ENCODE measurements at places on chromosomes 12 and 14.
A peak's percentile ranks its signal among the peaks of the same experiment; 100 is the strongest.

DNA sequence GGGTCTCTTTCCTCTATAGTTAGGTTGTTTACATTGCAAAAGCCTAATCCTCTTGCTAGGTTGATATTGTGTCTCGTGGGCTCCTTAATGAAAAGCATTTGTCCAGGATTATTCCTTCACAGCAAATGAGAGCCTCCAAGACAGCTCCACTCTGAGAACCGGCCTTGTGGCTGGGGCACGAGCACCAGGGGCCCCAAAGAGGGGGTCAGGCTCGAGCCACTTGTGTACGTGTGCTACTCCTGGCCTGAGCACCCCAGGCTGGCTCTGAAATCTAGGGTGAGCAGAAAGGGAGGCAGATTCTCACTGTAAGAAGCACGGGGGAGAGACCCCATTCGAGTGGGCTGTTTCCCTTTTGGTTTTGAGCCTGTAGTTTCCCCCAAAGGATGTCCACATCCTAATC, 45.0 kb upstream of the FZD10 start:
- no peak for DNase-seq

- no peak for DNase-seq
Observed at GRCh38 chr14:21244544-21244943, 24.7 kb downstream of the HNRNPC start.

DNA sequence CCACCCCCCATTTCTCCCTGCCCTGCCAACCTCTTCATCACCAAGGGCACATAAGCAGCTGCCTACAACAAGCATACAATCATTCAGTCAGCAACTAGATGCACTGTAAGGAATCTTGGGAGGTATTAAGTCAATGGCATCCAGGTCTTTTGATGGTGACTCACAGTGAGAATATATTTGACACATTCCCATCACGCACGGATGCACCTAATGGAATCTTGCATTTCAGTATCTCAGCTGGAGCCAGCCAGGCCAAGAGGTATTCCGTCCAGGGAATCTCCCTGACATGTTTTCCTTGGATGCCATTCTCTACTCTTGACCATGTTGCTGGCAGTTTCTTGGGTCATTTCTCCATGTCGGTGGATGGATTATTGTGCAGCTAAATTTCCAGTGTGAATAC, 73.9 kb upstream of the CAPRIN2 start:
- no peak for DNase-seq

DNA sequence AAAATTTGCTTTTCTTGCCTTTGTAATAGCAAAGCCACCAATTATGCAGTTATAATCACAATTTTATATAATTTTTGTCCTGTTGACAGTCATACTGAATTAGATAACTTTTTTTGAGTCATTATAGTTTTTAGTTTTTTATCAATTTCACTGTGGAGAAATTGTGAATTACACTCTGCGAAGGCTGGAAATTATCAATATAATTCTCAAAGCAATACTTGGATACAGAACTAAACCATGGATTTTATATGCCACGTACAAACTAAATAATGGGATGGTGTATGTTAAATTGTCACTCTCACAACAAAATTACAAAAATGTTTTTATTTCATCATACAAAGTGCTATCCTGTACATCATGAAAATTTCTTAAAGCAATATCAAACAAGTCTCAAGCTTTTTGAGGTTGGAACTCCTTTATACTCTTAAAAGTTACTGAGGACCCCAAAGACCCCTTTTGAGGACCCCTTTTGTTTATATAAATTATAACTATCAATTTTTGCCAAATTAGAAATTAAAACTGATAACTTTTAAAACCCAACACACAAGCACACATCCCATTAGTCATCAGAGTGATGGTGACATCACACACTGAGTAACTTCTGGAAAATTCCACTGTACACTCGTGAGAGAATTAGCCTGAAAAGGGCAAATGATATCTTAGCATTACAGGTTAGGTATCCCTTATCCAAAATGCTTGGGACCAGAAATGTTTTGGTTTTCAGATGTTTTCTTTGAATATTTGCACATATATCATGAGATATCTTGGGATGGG, 19.8 kb upstream of the AQP2 start:
- no peak for DNase-seq

- no peak for DNase-seq
Observed at GRCh38 chr14:51203881-51204280, 36.2 kb upstream of the TMX1 start.

DNA sequence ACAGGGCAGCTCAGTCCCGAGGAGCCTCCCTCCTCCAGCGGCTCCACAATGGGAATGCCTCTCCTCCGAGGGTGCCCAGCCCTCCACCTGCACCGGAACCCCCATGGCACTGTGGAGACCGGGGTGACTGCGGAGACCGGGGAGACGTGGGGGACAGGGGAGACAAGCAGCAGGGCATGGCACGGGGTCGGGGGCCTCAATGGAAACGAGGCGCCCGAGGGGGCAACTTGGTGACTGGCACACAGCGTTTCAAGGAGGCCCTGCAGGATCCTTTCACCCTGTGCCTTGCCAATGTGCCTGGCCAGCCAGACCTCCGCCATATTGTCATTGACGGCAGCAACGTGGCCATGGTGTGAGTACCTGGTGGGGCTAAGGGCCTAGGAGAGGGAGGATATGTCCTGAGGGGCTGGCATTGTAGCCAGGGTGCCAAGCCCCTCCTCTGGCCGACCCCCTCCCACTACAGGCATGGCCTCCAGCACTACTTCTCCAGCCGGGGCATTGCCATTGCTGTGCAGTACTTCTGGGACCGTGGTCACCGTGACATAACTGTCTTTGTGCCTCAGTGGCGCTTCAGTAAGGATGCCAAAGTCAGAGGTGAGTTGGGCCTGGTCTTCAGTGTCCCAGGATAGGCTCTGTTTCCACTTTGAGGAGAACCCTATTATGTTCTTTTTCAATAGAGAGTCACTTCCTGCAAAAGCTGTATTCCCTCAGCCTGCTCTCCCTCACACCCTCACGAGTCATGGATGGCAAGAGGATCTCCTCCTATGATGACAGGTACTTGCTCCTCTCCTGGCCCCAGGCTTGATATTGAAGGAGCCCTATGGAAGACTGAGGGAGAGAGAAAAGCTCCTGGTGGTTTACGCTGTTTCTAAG, 2.7 kb downstream of the KHNYN start:
- no peak for DNase-seq

- no peak for DNase-seq
Observed at GRCh38 chr14:71355324-71356201, 448.3 kb downstream of the PCNX1 start.

DNA sequence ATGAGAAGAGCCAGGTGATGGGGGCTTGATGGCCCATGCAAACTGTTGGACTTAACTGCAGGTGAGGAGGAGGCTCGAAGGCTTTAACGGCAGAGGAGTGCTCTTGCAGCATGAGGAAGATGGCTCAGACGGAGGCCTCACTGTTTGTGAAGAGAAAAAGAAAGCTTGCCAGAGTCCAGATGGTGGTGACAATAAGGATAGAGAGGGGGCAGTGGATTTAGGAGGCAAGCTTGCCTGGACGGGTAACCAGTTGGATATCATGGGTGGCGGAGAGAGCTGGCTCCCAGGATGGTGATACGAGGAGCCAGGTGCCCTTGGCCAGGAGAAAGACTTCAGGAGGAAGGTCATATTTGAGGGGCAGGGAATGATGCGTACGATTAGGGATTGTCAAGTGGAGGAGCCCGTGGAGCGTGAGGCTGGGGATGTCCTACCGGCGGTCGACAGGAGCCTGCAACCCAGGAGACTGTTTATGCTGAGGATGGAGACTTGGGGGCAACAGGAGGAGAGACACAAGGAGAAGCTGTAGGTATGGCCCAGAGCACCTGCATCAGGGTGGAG, 71.8 kb downstream of the CACNA1C start:
- DNase-seq: no peak

GRCh38 chr12:110965574-110965973, 45.2 kb upstream of the MYL2 start:
- no peak for DNase-seq

- no peak for DNase-seq
Observed at GRCh38 chr14:77714926-77715325, 7.0 kb downstream of the SLIRP start.

- no peak for DNase-seq
Observed at GRCh38 chr14:23171222-23171975, 12.1 kb downstream of the SLC7A8 start.

DNA sequence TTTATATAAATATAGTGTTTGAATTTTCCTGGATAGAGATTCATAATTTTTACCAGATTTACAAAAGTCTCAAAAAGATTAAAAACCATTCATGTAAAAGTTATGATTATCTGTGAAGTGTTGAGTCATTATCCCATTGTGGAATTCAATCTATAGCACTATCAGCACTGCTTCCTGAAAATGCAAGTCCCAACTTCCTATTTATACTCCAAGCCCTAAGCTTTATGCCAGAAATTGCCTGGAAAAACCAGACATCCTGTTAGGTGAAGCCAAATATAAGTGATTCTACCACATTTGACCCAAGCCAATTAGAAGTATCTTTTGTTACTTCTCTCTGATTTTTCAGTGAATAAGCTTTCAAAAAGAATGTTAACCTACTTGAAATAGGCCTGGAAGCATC, 129.1 kb downstream of the GPR135 start:
- DNase-seq: no peak

DNA sequence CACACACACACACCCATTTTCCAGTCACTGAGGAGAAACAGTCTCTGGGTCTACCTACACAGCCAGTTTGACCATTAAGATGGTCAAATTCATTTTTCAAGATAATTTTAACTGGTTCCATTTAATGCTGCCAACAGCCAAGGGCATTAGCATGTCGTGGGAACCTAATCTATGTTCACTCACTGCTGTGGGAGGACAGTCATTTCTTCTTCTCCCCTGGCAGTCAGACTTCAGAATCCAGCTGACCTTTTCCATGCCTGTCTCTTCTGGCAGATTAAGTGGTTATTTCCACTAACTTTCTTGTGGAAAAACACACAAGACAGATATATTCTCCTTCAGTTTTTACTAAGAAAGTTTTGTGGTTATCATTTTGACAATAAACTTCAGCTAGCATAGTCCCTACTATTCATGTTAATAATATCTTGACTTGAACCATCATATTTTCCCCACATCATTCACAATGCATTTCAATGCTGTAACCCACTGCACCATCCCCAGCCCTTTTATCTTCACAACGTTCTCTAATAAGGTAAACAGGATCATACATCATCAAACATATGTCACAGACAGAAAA, 82.2 kb downstream of the DAD1 start:
- peak; percentile 47 for DNase-seq

GRCh38 chr14:59342516-59343484, 122.4 kb downstream of the GPR135 start:
- DNase-seq: no peak

- DNase-seq: no peak
Observed at GRCh38 chr12:22938323-22938722, 313.4 kb downstream of the ETNK1 start.

- DNase-seq: no peak
Observed at GRCh38 chr12:62211510-62211909, 48.7 kb upstream of the USP15 start.

GRCh38 chr14:70358631-70359030, 852 bp downstream of the COX16 start:
- no peak for DNase-seq

DNA sequence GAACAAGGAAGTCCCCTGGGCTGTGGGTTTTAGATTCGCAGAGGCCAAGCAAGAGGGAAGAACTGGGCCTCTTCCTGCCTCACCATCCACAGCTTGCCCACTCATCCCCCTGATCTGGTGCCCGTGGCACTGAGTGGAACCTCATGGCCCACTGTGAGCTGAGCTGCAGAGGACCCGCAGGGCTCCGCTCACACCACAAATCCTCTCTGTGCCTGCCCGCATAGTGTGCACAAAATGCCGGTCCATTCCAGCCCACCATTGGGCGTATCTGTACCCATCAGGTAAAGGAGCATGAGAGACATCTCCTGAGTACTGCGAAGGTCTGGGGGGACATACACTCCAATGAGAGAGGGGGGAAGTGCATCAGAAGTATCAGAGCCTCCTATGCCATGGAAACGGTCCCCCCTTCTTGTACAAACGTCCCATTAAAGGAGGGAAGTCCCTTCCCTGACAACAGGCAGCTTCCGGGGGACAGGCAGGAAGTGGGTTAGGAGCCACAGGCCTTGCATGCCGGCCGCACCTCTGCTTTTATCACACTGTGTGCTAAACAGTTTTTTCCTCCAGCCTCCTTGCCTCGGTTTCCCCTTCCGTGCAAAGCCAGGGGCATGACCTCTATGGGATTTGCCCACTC, 309.4 kb upstream of the DIO3 start:
- DNase-seq: no peak

- DNase-seq: no peak
Observed at GRCh38 chr14:97380539-97380941, 583.4 kb downstream of the VRK1 start.

DNA sequence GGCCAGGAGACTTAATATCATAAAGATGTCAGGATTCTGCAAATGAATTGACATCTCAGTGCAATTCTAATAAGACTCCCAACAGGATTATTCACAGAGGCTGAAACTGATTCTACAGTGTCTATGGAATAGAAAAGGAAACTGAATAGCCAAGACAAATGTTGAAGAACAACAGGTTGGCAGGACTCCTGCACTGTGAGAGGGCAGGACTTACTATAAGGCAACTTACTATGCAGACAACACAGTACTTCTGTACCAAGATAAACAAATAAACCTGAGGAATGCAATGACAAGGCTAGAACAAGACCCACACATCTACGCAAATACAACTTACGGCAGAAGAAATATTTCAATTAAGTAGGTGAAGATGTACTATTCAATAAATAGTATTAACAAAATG, 132.2 kb upstream of the FKBP4 start:
- no peak for DNase-seq

DNA sequence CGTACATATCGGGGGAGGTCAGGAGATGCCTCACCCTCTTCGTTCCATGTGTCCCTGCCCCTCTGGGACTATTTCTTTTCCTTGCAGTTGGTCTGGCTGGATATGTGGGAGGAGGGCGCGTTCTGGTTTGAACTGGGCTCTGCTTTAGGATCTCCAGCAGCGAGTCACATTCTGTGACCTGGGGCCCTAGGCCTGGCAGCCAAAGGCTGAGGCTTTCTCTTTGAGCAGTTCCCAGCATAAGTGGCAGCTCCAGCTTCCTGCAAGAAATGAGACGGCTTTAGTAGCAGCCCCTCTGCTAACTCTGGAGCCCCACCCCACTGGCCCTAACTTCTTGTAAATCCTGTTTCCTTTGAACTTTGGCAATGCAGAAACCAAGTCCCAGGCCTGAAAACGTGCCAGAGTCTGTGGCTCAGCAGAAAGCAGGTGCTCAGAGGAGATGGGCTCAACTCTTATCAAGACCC, 274.8 kb downstream of the DPF3 start:
- DNase-seq: no peak

GRCh38 chr12:102917026-102917787, at the start of gene PAH:
Gene PAH (minus strand): TSS chr12:102917244. CDS start chr12:102917130, 114 bp downstream.
- peak; percentile 7 for DNase-seq

- no peak for DNase-seq
Observed at GRCh38 chr12:108099073-108099472, 30.0 kb upstream of the WSCD2 start.

GRCh38 chr14:70901269-70901668, 6.0 kb upstream of the PCNX1 start:
- DNase-seq: no peak

- DNase-seq: no peak
Observed at GRCh38 chr12:43992856-43993255, 157.0 kb downstream of the TMEM117 start.

Data from stimulated activated naive B cell treated with anti-CD40 and anti-IgM and Interleukin-4, amounts not matched to agents 10 μg/mL and 1 μg/mL and 100 μg/mL, for 72 hours (primary cell).